ACHN (cell line): ENCODE measurements at places on chromosomes 6 and 20.

DNA sequence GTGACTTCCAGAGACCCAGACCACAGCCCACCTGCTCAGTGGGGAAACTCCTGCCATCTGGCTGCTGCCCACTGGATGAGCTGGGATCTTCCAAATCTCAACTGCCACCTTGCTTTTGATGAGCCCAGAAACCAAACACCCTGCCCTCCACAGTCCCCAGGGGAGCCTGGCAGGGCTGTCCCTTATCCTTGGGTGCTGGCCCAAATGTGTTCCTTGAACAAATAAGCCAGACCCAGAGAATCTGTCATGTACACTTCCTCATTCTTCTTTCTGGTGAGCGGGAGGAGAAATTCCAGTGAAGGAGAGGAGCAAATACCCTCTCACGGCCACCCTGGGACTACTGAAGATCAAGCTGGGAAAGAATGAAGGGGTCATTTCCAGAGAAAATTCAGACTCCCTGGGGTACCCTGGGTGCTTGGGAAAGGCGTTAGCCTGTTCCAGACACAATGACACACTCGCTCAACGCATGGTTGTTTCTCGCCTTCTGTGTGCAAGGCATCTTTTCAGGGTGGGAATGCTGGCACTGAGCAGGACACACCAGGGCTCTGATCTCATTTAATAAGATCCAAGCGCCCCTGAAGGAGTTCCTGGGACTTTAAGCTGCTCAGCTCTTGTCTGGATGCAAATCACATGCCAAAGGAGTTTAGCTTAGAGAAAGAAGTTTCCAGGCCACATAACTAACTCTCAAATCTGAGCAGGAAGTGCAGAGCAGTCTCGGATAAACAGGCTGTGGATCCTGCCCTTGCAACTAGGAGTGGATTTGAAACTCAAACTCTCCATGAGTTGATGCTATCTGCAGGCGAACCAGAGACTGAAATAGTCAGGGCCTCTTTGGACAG is 38.5 kb downstream of the PXDC1 start:
- no peak for DNase-seq

DNA sequence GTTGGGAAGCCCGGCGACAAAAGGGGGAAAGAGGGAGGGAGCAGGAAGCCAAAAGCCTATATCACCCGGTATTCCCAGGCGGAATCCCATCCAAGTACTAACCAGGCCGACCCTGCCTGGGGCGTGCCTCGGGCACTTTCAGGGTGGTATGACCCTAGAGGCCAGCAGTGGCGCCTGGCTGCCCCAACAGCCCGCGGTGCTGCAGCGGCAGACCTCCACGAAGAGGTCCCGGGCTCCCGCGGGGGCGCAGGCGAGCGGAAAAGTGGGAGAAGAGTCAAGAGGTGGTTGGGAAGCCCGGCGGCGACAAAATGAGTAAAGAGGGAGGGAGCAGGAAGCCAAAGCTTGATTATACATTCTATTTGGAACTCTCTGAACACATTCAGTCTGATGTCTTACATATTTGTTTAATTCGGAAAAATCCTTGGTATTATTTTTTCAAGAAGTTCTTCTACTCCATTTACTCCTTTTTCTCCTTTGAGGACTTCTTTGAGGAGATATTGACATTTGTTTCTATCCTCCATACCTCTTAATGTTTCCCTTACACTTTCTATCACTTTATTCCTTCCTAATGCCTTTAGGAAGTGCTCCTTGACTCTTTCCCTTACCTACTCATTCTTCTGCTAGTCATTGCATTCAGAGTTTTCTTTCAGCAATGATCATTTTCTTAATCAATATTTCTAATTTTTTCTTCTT is 11.5 kb downstream of the TREML4 start:
- DNase-seq = no peak

DNA sequence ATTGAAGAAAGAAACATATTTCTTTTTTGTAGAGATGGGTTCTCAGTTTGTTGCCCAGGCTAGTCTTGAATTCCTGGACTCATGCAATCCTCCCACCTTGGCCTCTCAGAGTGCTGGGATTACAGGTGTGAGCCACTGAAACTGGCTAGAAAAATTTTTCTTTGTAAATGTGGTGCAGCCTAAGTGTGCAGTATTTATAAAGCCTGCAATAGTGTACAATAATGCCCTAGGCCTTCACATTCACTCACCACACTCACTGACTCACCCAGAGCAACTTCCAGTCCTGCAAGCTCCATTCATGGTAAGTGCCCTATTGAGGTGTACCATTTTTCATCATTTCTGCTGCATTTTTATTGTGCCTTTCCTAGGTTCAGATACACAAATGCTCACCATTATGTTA is 31.4 kb downstream of the NHSL1 start:
- DNase-seq = no peak

GRCh38 chr6:169370054-169370453 is 116.4 kb upstream of the THBS2 start:
- DNase-seq = no peak
